Stimulated activated CD4-positive, alpha-beta T cell treated with anti-CD3 and anti-CD28 coated beads, Interleukin-4, amount 100 ng/mL, for 4 hours (primary cell): ENCODE measurements at places on chromosomes 12 and 14.

GRCh38 chr12:21773806-21774205 is 700 bp downstream of the KCNJ8 start:
- no peak for DNase-seq

DNA sequence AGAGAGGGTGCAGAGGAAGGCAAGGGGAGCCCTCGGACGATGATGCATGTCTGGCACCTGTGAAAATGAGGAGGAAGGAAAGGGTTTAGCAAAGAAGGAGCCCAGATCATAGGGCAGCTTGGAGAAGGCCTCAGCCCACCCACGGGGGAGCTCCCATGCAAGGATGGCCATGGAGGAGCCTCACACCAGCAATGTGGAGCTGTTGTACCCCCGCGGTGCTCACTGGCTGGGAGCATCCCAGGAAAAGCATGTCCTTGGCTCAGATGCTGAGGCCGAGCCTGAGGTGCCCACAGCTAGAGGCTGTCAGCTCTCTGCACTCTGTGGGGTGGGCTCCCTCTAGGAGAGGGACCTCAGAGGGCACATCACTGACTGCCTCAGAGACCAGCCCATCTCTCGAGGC is 622.6 kb downstream of the AACS start:
- DNase-seq, result no peak

GRCh38 chr14:99602788-99603415 is 1.1 kb downstream of the CCDC85C start:
- DNase-seq, result no peak

DNA sequence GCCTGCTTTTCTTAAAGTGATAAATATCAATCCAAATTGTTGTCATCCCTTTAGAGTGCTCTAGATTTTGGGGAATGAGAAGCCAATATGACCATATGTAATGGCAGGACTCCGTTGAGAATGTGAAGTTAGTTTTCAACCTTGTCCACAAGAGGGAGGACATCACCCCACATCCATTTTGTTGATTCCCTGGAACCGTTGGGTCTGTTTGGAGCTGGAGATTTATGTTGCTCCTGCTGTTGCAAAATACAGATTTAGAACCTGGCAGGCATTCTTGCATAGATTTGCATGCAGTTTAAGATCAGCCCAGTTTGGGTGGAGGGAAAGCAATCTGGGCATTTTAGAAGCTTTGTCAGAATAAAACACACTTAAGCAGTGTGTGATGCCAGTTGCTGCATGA is 620.1 kb downstream of the NRXN3 start:
- DNase-seq, result no peak

GRCh38 chr12:85821206-85821605 is 15.0 kb downstream of the RASSF9 start:
- no peak for DNase-seq
